ENCODE measurements at places on chromosomes 4 and X.
A peak's percentile ranks its signal among the peaks of the same experiment; 100 is the strongest.

DNA sequence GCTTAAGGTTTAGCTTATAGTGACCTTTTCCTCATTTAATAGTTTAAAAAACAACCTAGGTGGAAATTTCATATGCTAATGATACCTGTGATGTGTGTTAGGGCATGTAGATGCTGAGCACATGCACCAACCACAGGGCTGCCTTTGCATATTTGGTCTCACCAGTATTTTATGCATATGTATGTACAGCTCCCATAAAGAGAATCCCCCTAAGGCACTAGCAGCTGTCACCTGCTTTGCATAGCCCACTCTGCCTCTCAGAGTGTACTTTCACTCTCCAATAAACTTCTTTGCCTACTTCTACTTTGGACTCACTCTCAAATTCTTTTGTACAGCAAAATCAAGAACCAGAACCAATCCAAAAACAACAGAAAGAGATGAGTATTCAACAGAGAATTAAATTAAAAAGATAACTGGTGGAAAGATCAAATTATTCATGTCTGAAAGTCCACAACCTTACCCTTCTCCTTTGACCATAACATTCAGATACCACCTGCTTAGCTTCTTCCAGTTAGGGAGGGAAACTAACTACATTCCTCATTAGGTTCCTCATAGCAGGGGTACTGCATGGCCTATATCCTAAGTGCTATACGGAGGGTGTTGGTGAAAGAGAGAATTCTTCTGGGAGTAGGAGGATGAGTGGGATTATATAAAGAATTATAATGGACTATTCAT is 250.5 kb downstream of the STPG2 start:
- no peak for DNase-seq

- no peak for DNase-seq
Observed at GRCh38 chr4:140084385-140084784, 69.6 kb downstream of the MAML3 start.

DNA sequence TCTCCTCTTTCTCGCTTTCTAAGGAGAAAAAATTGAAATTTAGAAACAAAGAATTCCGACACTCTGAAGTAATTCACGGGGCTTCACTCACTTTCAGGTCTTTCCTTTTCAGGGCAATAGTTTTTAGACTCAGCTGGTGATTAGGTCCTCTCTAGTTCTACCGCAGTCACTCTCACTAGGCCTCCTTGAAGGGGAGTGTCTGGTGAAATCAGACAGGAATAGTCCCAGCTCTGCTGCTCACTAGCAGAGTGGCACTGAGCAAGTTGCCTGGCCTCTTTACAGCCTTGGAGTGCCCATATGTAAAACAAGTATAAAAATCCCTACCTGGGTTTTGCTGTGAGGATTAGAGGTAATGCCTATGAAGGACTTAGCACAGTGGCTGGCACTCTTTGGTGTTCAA is 64.1 kb downstream of the NEUROG2 start:
- DNase-seq = no peak

- peak; percentile 44 for DNase-seq
Observed at GRCh38 chr4:113951263-113951662, 28.2 kb downstream of the ARSJ start.

DNA sequence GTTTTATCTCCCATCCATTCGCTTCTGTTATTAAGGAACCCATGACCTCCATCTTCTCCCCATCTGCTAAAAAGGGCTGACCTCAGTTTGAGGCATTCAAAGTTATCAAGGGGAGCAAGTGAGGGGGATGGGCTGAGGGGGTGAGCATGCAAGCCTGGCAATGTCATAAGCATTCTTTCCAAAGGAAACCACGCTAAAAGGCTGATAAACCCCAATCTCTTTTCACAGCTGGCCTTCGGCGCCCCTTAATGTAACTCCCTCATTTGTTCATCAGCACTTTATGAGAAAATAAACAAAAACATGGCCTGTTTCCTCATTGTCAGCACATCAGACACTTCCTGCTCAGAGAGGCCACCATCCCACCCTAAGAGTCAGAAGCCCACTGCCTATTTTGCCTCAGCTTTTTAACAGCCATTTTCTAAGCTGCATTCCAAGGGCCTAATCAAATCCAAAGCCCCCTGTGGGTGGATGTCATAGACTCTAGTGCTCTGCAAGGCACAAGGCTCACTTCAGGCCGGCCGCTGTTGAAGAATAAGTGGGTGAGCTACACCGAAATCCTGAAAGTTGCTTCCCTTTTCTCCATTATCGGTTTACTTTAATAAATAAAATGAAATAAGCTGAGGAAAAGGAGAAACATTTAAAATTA is 92.0 kb upstream of the SRD5A3 start:
- no peak for DNase-seq

GRCh38 chrX:22585831-22586230 is 313.1 kb downstream of the CBLL2 start:
- DNase-seq = no peak

- no peak for DNase-seq
Observed at GRCh38 chrX:33726281-33727160, 405.6 kb downstream of the FAM47A start.

GRCh38 chr4:87738483-87738882 is 60.9 kb upstream of the IBSP start:
- no peak for DNase-seq

DNA sequence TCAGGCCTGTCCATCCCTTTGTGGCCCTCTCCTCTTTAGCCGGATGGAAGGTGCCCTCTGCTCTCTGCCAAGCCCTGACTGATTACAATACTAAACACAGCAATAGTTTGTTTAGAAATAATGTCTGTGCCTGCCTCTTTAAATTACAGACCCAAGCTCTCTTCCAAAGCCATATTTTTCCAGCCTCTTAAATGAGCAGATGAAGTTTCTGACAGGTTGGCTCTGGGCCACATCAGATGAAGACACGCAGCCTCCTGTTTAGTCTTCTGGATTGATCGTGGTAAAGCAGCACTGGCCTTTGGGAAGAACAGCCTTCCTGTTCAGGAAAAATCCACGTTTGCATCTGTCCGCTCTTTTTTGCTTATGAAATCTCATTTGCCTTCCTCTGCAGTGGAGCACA is 133.6 kb downstream of the CPE start:
- no peak for DNase-seq

- DNase-seq = peak; percentile 12
Observed at GRCh38 chr4:109184491-109184961, 117.9 kb downstream of the COL25A1 start.

DNA sequence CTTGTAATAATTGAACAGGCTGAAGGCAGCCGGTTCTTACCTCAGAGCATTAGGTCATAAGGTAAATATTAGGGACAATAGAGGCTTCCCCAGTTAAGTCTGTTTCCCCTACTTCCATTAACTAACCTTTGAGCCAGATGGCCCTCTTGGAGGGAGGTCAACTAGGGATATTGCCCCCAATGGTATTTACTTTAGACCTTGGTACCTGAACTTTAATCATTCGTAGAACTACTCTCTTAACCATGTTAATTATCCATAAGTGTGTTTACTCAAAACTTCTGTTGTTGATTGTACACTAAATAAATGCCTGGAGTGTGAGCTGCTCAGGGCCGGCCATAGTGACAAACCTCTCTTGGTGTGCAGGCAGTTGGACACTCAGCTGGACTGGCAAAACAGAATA is 1843.5 kb upstream of the AGA start:
- DNase-seq = no peak

DNA sequence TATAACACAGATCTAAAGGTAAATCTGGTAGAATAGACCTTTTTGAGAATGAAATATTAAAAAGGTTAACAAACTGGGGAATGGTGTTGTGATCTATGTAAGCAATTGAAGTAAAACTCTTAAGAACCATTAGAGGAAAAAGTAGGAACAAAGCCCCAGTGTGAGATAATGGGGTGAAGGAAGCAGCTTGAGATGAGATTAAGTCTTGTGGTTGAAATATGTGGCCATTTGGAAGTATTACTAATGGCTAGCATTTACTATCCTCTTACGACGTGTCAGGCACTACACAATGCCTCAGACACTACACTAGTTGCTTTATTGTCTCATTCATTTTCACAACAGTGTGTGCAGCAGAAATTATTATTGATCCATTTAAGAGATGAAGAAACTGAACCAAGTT is 25.9 kb upstream of the NDNF start:
- no peak for DNase-seq

DNA sequence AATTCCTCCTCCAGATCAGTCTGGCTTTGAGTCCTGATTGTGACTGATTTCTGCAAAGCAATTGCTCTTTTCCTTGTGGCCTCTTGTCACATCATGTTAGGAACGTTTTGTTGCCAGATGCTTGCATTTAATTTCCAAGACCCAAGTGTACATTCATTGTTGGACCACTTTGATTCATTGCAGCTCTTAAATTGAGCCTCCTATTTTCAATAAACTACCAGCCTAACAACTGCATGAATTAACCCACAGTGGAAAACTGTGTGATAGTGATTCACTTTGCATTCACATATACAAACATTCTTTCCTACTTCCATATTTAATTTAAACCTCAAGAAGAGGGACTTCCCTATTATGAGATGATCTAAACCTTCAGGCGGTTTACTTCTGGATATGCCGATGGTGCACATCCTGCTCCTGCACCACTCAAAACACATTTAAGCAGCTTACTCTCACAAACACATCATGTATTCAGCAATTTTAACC is 118.4 kb downstream of the AFF1 start:
- DNase-seq = no peak

- DNase-seq = no peak
Observed at GRCh38 chrX:153854702-153855101, 24.4 kb upstream of the PDZD4 start.

- no peak for DNase-seq
Observed at GRCh38 chrX:75158054-75158453, 2.0 kb upstream of the ABCB7 start.

- DNase-seq = no peak
Observed at GRCh38 chr4:183773790-183774189, 114.7 kb downstream of the TRAPPC11 start.

DNA sequence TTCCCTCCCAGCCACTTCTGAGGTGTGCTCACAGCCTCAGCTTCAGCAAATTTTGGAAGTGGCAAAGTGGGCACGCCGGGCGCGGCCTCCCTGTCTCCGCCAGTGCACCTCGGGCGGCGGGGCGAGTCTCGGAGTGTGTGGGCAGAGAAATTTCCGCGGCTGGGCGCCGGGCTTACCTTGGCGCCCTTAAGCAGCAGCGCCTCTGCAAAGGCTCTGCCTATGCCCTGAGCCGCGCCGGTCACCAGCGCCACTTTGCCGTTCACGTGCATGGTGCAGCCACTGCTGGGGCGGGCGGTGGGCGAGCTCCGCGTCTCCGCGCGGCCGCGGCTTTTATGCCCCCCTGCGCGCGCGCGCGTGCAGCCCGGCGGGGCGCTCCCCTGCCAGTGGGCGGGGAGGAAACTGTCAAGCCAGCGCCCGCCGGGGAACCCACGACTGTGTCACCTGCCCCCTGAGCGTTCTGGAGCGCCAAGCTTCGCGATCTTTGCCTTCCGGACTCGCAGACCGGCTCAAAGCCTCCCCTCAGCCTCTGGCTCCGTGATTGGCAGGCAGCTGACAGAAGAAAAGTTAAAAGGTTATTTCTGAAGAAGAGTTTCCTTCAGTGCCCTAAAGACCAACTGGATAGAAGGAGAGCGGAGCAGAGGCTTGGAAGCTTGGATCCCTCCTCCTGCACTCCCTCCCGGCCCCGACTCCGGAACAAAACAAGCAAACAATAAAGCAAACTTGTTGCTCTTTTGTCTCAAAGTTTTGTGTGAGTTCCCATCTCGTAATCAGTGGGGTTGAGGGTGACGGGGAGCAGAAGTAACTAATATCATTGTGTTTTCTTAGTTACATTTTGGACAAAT is at the start of gene HPGD:
TSS of gene HPGD (minus strand) at position 306 of the 842 bp plus-strand sequence. CDS start at position 269, 37 bp downstream.
- no peak for DNase-seq

DNA sequence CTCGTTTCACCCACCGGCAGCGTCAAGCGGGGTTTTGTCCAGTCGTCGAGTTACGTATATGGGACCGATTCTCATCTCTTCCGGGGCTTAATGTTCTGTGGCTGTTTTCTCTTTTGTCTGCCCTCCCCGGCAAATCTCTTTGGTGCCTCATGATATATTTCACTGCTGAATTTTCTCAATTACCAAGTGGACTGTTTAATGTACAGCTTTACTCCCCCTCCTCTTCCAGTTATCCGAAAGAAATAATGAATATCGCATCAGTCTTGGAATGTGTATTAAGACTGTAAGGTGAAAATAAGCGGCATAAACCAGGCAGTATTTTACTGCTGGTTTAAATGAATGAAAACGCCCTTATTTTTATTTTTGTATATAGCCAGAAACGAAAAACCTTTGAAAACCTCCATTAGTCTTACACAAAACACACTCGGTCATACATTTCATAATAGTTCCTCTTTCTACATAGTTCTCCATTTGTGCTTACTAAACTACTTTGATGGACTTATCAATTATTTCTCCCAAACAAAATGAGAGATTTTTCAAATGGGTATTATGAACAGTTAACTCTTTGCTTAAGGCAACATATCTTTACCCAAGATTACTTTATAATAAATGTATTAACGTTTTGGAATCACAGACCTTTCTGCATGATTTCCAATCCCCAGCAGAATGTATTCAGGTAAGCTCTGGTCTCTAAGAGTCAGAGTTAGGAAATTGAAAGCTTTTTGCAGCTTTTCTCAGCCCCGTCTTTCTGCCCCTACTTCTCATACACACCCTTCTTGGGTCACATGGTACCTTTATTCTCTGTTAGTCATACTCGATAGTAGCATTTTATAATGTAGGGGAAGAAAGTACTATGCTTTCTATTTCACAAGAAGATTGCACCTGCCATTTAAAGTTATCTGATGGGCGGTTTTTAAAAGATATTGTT is 979 bp downstream of the RP2 start:
- no peak for DNase-seq

DNA sequence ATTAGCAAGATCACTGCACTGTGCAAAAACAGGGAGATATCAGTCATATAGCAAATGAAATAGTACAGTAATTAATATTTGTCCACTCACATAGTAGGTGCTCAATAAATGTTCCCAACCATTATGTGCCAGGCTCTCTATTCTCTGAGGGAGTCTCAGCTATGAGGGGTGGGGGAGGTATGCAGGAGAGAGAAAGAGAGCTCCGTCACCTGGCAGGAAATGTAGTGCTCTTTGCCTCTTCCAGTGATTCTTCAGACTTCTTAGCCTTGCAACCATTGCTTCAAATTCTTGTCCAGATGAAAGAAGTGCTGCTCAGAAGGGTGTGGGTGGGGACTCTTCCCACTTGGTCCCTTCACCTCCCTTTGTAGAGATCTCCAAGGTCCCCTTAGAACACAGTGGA is 84.5 kb upstream of the SPRY1 start:
- no peak for DNase-seq

GRCh38 chr4:146379744-146380143 is 142.0 kb downstream of the SLC10A7 start:
- DNase-seq = peak; percentile 30

DNA sequence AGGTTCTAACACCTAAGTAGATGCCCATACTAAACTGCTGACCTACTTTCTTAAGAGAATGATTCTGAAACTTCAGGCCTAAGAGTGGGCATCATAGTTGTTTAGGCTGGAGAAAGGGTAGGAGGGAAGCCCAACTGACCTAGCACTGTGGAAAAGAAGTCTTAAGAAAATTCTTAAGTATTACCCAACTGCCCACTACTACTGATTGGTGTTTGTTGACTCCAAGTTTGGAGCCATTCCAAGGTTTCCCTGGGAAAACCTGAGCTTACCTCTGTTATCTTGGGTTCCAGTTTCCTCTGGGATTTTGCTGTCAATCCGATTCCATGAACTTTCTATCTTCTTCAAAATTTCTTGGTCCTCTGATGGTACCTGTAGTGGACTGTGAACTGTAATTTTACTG is 23.9 kb downstream of the ANKRD17 start:
- DNase-seq = no peak

GRCh38 chrX:71147496-71148277 is 3.0 kb downstream of the NLGN3 start:
- no peak for DNase-seq

- no peak for DNase-seq
Observed at GRCh38 chrX:10399043-10399741, 221.2 kb downstream of the MID1 start.
